ENCODE measurements at places on chromosomes 11 and 22. TPM values are rescaled to one million over a fixed set of nuclear protein-coding genes. Genes with fewer than 3 reads are reported as not detected.

The PHF21B gene
- total RNA-seq: not detected

The JHY gene
- total RNA-seq: 0.91 TPM

The CNIH2 gene
- not detected for total RNA-seq

The CBLIF gene
- not detected for total RNA-seq

The C1QTNF4 gene
- total RNA-seq: not detected

The ELFN2 gene
- total RNA-seq: not detected

The RFPL2 gene
- not detected for total RNA-seq

The ART1 gene
- not detected for total RNA-seq

The SYT12 gene
- 0.76 TPM for total RNA-seq

The MISFA gene
- total RNA-seq: 2.5 TPM

DNA sequence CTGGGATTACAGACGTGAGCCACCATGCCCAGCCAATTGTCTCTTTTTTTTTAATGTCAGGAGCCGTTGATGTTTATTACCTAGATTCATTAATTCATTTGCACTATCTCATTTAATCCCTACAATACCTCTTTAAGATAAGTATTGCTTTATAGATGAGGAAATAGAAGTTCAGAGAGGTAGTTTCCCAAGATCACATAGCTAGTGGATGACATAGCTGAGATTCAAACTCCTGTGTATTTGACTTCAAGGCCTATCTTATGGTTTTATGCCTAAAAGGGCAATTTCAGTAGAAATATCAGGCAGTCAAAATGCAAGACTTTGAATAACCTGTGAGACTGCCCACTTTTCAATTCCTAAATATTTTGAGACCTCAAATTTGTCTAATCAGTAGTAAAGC, 66.5 kb downstream of the PPME1 start:
- DNase-seq: no peak

- DNase-seq: no peak
These were observed 22.2 kb downstream of the ASRGL1 start for GRCh38 chr11:62359475-62359874.

DNA sequence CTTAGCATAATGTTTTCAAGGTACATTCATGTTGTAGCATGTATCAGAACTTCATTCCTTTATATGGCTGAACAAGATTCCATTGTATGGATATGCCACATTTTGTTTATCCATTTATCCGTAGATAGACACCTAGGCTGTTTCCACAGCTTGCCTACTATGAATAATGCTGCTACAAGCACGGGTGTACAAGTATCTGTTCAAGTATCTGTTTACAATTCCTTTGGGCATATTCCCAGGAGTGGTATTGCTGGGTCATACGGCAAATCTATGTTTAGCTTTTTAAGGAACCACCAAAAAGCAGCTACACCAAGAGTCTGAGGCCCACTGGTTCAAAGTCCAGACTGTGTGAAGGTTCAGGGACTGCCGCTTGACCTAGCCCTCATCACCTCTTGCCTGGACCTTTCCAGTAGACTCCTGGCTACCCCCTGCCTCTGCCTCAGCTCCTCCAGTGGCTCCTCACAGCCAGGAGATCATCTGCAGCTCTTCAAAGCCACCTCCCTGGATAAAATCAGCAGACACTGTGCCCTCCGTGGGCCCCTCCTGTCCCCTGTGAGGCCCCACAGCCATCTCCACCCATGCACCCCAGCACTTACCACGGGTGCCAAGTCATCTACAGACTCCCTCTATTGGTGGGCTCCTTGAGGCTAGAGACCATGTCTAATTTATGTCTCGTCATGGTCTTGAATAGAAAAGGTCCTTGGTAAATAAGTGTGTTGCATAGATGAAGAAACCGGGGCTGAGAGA, 160.3 kb downstream of the MN1 start:
- no peak for DNase-seq

DNA sequence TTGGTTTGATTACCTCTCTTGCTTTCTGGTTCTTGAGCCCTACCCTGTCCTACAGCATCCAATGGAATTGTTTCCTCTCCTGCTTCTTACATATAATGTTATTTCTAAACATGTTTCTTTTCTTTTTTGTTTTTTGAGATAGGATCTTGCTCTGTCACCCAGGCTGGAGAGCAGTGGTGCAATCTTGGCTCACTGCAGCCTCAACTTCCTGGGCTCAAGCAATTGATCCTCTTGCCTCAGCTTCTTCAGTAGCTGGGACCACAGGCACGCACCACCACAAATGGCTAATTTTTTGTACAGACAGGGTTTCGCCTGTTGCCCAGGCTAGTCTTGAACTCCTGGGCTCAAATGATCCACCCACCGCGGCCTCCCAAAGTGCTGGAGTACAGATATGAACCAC, 105.9 kb downstream of the SGSM3 start:
- DNase-seq: no peak

DNA sequence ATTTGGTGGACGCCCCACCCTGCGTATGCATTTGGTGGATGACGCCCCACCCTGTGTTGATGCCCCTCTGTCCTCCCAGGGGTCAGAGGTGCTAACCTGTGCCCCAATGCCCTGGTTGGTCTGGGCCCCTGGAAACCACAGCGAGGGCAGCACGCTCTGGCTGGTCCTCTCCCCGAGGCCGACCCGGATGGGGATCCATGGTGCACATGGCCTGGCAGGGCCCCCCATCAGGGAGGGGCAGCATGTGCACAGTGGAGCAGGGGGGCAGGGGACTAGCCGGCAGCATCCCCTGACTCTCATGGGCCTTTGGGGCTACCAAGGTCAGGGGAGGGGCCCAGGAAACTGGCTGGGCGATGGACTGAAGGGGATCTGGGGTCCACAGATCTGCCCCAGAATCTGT, 7.6 kb upstream of the MUC5AC start:
- no peak for DNase-seq

GRCh38 chr11:114150671-114151070, 91.2 kb downstream of the ZBTB16 start:
- no peak for DNase-seq

GRCh38 chr11:24642648-24643047, 145.8 kb downstream of the LUZP2 start:
- DNase-seq: no peak

DNA sequence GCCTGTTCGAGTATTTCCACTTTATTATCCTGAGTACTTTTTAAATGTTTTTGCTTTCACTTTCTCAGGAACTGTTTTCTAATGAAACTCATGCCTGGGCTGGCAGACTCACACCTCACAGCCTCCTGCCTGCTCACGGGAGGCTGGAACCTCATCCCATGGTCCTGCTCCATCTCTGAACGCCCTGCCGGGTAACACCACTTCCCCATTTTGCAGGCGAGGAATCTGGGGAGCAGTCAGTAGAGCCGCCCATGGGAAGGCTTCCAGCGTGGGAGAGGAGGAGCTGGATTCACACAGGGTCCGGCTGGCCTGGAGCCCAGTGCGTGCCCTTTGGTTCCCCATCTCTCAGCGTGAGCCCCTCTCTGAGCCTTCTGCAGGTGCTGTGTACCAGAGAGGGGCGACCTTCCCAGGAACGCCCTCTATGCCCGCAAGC, 53.6 kb downstream of the SCUBE1 start:
- no peak for DNase-seq

- DNase-seq: no peak
These were observed 13.2 kb upstream of the PHLDA2 start for GRCh38 chr11:2942447-2942846.

GRCh38 chr11:68598816-68599653, 85.3 kb upstream of the GAL start:
- DNase-seq: no peak

DNA sequence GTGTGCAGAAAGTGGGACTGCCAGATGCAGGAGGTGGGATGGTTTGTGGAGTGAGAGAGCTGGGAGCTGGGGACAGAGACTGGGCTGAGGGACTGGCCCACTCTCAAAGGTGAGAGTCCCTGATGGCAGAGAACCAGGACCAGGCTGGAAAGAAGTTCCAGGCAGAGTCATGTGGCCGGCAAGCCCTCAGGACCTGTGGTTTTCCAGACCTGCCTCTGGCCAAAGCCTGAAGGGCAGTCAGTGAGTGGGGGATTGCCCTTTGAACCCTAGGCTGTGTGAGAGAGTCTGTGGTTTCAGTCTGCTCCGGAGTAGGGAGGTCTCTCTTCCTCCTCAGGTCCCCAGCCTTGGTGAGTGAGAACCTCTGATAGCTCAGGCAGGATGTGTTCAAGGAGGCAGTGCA, 17.0 kb downstream of the KCNC1 start:
- DNase-seq: no peak

DNA sequence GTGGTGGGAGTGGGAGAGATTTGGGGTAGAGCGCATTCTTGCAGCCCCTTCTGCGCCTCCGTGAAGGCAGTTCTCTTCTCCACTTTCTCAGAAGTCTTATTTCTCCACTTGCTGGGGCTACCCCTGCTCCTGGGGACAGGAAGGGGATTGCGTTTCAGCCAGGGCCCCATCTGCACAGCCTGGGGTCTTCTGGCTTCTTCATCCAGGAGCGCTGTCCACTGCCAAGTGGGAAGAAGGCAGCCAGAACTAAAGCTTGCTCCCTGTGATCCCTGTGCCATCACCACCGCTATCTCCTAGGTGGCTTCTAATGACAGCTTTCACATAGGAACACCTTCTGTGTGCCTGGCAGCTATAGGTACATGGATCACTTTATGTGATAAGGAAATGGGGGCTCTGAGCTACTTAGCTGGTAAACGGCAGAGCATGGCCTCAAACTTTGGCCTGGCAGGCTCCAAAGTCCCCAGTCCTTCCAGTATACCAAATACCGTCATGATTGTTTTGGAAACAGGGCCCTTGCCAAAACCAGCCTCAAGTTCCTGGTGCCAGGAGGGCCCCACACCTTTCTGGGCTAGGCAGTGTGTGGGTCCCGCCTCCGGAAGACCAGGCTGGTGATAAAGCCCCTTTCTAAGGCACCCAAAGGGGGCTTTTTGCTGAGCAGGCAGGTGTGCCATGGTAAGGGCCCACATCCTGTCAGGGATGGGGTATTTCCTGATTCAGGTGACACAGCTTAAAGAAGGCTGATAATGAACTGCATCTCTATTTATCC, 60.4 kb upstream of the PAX6 start:
- DNase-seq: no peak

DNA sequence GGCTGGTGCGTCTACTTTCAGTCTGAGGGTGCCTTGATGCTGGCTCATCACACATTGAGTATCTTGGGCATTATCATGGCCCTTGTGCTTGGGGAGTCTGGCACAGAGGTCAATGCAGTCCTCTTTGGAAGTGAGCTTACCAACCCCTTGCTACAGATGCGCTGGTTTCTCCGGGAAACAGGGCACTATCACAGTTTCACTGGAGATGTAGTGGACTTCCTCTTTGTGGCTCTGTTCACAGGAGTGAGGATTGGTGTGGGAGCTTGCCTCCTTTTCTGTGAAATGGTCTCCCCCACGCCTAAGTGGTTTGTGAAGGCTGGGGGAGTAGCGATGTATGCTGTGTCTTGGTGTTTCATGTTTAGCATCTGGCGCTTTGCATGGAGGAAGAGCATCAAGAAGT, 4.9 kb downstream of the TLCD5 start:
- DNase-seq: no peak

DNA sequence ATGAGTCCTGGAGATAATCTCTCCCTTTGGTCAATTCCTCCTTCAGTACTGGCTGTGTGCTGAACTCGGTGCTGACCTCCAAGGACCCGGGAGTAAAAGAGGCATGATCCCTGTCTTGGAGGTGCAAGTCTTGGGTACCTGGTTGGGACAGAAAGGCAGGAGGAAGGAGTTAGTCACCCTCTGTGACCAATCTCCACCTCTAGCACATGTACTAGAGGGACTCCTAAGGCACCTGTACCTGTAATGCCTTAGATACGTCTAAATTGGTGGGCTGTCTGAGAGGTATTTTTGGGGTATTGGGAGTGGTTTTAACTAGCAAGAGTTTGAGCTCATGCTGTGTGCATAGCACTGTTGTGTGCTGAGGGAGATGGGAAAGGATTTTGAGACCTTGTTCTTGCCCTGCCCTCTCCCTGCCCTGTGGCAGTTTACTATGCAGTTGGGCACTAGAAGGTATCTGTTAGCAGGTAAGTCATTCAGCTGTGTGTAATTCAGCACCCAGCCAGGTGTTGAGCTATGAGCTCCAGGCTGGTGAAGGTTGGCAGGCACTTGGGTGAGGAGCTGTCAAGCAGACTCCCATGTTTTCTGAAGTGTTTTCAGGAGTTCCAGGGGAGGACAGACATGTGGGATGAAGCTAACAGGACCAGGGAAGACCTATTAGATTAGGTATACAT, 2.5 kb downstream of the PANX1 start:
- no peak for DNase-seq

- no peak for DNase-seq
These were observed 360.9 kb upstream of the NARS2 start for GRCh38 chr11:78935398-78936068.

DNA sequence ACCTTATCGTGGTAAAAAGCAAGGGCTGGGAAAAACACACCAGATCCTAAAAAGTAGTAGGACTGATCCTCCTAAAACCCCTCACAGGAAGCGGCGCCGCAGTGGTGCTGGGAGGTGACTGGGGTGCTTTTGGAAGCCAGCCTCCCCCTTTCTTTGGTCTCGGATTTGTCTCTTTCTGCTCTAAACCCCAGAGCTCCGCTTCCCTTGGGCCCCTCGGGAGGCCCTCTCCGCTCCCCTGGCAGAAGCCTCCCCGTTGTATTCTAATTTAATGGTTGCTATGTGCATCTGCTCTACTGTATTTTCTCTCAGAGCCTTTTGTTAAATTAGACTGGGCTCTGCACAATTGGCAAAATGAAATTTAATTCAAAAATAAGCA, 587.7 kb downstream of the OPCML start:
- no peak for DNase-seq

GRCh38 chr11:4751201-4751600, 18.5 kb downstream of the OR51F1 start:
- no peak for DNase-seq

- no peak for DNase-seq
These were observed 11.0 kb upstream of the APOL6 start for GRCh38 chr22:35637254-35637653.

DNA sequence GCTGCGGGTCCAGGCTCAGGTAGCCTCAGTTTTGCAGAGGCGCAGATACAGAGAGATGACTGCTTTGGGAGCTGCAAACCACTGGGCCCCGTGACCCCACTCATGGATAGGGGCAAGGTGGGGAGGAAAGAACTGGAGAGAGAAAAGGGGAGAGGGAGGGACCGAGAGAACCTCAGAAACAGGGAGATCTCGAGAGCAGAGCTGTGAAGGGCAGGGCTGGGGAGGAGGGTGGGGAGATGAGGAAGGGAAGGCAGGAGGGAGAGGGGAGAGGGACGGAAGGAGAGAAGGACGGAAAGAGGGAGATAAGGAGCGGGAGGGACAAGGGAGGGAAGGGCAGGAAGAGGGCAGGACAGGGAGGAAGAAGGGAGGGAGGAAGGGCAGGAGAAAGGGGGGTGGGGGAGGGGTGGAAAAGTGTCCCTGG, 46.3 kb downstream of the IGLL1 start:
- DNase-seq: no peak

Measured in esophagus squamous epithelium (tissue), 5 donors.